Stimulated activated CD8-positive, alpha-beta memory T cell treated with anti-CD3 and anti-CD28 coated beads, Interleukin-4, amount 100 ng/mL, for 48 hours (primary cell): ENCODE measurements at places on chromosomes 16 and 17.

DNA sequence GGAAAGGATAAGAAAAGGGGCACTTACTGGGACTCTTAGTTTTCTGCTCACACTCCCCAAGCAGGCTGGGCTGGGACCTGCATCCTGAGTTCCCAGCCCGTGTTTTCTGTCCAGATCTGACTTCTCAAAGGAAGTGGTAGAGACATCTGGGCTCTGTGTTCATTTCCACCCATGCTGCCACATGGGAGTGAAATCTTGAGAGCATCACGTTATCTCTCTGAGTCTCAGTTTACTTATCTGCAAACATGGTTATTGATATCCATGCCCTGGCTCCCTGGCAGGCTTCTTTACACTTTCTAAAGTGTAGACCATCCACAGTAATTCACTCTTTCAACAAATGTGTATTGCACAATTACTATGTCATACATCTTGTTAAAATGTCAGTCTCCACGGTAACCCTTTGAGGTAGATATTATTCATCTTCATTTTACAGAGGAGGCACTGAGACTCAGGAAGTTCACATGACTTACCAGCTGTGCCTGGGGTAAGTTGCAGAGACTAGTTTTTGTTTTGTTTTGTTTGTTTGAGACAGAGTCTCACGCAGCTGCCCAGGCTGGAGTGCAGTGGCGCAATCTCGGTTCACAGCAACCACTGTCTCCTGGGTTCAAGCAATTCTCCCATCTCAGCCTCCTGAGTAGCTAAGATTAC lies 3.4 kb downstream of the ZNF688 start:
- DNase-seq = peak; percentile 45

- no peak for DNase-seq
Observed at GRCh38 chr16:58176608-58177352, 21.1 kb downstream of the CSNK2A2 start.

DNA sequence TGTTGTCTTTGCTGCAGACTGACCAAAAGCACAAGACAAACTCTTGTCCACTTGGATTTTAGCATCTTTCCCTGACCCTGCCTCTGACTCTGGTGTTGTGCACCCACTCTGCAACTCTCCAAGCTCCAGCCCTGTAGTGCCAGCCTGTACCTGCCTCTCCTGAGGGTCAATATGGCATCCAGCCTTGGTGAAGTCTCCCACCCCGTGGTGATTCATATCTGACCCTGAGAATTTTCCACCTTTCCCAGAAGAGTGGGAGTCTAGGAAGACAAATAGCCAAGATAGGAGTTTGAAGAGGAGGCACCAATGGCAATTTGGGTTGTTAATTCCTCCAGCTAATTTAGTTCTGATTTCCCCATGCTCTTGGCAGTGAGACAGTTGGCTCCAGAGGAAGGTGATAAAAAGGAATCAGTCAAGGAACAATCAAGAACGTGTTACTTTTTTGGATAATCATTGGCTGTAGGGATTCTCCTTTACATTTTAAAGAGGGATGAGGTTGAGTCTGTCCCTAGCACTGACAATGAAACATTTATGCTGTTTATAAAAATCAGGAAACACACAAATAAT lies 416.0 kb downstream of the MAF start:
- DNase-seq = no peak

DNA sequence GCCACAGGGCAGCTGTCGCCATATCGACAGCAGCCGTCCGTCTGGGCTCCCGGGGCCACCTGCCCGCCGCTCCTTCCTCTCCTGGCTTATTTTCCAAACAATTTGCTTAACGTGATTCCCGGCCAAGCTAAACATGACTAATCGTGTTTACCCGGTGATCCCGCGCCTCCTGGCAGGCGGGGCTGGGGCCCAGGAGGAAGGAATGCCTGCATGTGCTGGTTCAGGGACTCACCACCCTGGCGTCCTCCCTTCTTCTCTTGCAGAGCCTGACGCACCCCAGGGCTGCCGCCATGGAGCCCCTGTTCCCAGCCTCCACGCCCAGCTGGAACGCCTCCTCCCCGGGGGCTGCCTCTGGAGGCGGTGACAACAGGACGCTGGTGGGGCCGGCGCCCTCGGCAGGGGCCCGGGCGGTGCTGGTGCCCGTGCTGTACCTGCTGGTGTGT lies 6.1 kb downstream of the SSTR5 start:
- no peak for DNase-seq

DNA sequence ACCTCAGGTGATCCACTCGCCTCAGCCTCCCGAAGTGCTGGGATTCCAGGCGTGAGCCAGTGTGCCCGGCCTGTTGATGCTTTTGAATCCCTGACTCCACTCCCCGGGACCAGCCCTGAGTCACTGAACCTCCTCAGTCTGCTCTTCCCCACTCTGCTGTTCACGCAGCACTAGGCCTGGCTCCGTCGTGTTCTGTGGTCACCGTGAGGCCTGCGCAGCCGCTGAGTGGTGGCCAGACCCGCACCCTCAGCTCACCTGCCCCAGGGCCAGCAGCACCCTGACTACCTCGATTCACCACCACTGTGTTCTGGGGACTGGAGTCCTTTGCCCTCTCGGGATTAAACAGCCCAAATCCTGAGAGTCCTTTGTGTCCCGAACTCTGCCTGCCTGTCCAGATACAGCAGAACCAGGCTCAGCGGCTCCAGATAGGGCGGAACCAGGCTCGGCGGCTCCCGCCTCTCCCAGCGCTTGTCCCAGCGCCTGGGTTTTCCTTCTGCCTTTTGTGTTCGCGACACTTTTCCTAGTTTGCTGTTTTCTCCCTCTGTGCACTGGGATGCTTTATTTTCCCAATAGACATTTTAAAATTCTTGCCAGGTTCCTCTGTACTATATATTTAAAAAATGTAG lies 58.6 kb upstream of the ENDOV start:
- no peak for DNase-seq

- DNase-seq = no peak
Observed at GRCh38 chr17:77611791-77612502, 346.6 kb upstream of the TNRC6C start.

GRCh38 chr16:74650966-74651567 lies 15.6 kb downstream of the RFWD3 start:
- no peak for DNase-seq

- DNase-seq = no peak
Observed at GRCh38 chr16:84559311-84559932, 55.0 kb upstream of the MEAK7 start.

- no peak for DNase-seq
Observed at GRCh38 chr17:54408731-54409130, 491.9 kb upstream of the TOM1L1 start.

- no peak for DNase-seq
Observed at GRCh38 chr16:71474864-71475263, 12.8 kb upstream of the ZNF23 start.

DNA sequence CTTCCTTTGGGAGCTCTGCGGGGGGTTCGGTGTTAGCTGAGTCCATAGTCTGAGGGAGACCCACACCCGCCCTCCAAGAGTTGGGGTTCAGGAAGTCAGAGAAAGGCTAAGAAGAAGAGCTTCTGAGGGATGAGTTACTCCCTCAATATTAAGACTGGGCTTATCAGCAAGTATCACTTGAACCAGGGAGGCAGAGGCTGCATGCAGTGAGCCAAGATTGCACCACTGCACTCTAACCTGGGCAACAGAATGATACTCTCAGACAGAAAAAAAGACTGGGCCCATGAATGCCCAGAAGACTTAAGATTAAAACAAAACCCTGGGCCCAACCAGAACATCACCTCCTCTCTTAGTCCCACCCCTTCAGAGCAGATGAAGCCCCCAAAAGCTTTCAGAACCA lies 6.0 kb downstream of the NKIRAS2 start:
- DNase-seq = no peak

- DNase-seq = no peak
Observed at GRCh38 chr17:80859002-80859941, 132.4 kb upstream of the CHMP6 start.

DNA sequence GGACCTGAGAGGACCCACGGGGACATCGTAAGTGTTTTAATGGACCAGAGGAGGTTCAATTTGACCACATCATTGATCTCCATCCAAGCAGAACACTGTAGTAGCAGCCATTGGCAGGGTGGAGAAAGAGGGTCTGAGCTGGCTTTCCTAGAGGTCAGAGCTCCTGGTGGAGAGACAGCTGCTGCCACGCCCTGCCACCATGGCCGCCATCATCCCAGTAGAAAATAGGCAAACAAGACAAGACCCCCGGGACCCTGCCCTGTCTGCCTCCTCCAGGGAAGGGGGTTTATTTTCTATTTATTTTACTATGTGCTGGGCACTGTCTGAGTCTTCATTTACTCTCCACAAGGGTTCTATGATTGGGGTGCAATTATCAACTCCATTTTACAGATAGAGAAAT lies 11.4 kb upstream of the ITGA3 start:
- no peak for DNase-seq

DNA sequence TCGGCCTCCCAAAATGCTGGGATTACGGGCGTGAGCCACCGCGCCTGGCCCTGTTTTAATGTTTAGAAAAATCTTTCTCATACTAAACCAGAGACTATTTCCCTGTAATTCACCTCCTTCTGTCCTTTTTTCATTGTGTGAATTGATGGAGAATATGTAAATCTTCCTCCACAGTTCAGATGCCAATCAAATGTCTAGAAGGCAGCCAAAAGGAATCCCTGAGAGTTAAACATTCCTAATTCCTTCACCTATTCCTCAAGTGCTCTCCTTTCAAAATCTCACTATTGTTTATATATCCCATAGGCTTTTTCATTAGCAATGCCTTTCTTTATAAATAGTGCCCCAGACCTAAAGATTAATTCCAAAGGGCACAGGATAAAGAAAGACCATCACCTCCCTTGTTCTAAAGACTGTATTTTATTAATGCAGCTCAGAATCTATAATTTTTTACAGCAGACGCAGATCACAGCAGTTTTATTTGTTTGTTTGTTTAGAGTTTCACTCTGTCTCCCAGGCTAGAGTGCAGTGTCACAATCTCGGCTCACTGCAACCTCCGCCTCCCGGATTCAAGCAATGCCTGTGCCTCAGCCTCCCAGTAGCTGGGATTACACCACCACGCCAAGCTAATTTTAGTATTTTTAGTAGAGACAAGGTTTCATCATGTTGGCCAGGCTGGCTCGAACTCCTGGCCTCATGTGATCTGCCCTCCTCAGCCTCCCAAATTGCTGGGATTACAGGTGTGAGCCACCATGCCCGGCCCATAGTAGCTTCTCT lies 30.5 kb downstream of the COPZ2 start:
- no peak for DNase-seq

DNA sequence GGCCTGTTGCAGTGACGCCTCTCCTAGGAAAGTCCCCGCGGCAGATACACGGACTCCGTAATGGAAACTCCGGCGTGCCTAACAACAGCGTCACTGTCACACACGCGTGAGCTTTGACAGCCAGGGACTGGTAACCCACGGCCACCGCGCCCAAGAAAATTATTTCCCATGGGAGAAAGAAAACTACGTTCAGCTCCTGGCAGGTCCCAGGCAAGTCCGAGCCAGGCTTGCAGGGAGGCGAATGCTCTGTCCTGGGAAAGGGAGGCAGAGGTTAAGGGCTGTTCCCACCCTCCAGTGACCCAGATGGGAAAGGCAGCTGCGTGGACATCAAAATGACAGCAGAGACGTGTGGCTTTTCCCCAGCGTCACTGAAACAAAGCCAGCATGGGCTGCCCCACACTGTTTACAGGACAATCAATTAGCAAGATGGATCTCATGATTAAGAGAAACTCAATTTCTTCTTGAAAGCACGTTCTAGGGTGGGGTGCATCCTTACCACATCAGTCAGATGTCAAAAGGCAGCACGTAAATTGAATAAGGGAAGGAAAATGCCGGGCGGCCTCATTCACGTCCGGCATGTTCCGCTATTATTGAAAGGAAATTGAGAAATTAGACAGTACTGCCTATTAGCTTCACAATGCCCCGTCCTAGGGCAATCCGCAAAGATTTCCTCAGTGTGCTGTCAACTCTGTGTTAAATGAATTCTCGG lies 82.5 kb downstream of the NXN start:
- DNase-seq = no peak

DNA sequence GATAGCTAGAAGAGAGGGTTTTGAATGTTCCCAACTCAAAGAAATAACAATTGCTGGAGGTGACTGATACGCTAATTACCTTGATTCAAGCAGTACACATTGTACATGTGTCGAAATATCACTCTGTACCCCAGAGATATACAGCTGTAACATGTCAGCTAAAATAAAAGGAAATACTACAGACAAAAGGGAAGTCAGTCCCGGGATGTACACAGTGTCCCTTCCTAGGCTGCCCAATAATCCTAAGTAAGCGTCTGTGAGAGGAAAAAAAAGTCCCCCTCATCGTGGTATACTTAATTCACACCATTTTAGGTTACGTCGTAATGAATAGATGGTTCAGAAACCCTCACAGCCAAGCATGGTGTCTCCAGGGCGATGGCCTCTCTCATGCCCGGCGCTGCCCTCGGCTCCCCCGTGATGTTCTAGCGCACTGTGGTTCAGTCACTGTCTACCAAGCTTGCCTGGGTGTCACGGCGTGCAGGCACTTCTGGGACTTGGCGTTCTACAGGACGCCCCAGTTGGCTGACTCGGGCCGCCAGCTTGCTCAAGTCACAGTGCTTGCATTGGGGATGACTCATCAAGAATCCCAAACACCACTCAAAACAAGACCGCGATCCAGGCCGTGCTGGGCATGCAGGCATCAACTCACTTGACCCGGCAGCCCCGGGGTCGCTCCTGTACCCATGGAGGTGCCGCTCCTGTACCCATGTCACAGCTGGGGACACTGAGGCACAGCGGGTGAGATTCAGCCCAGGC lies 27.6 kb downstream of the CCDC40 start:
- DNase-seq = no peak

GRCh38 chr17:66446419-66446818 lies 144.0 kb downstream of the PRKCA start:
- DNase-seq = no peak

- DNase-seq = no peak
Observed at GRCh38 chr17:50107790-50108414, 12.8 kb downstream of the PDK2 start.

GRCh38 chr17:31314782-31315100 lies 887 bp upstream of the EVI2B start:
- DNase-seq = no peak

DNA sequence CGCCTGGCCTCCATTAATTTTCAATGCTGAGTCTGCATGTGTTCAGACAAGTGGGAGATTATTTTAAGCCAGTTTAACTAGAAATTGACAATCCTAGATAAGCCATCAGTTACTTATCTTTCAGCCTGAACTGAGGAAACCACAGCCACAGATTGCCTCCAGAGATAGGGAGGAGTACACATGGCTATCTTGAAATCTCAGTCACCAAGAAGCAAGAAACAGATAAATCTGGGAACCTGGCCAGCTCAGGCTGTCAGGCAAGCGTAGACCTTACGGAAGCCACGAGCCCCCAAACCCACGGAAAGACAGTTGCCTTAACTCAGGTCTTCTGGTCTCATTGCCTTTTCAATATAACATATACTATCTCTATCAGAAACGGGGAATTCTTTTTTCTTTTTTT lies 2.0 kb upstream of the GLG1 start:
- DNase-seq = peak; percentile 53

GRCh38 chr17:29640413-29640812 lies 17.7 kb upstream of the CORO6 start:
- no peak for DNase-seq

GRCh38 chr16:11276896-11277593 lies 765 bp upstream of the PRM2 start:
- no peak for DNase-seq
